ENCODE measurements at places on chromosomes 13 and 19.

DNA sequence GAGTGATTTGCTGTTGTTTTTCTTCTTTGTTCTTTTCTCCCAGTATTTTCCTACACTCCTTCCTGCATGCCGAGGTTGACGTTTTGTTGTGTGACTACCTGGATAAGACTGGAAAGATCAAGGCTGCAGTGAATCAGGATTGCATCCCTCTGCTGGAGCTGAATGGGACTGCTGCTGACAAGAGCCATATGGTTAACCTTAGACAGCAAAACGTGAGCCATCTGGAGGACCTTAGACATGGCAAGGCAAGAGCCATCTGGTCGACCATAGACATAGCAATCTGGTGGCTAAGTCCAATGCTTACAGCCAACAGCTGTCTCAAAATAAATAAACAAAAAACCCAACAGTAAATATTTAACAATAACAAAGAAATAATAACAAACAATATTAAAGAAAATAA is 42.6 kb upstream of the ZNF91 start:
- DNase-seq = no peak

DNA sequence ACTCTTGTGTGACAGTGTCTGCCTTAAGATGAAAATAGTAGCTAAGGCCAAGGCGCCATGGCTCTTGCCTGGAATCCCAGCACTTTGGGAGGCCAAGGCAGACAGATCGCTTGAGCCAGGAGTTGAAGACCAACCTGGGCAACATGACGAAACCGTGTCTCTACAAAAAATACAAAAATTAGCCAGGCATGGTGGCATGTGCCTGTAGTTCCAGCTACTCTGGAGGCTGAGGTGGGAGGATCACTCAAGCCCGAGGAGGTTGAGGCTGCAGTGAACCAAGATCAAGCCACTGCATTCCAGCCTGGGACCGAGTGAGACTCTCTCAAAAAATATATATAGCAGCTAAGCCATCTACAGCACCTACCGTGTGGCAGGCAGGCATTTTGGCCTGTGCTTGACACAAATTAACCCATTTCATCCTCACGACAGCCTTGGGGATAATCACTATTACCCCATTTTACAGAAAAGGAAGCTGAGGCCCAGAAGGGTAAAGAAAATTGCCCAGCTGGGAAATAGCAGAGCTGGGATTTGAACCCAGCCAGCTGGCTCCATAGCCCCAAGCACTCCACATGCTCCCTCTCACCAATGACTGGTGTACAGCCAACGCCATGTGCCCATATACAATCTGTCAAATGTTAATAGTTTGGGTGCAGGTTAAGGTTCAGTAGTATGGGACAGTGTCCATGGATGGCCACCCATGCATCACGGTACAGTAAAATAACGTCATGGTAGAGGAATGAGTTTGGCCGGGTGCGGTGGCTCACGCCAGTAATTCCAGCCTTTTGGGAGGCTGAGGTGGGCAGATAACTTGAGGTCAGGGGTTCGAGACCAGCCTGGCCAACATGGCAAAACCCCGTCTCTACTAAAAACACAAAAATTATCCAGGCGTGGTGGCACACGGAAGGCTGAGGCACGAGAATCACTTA is 3.1 kb downstream of the SLC1A5 start:
- DNase-seq = no peak

DNA sequence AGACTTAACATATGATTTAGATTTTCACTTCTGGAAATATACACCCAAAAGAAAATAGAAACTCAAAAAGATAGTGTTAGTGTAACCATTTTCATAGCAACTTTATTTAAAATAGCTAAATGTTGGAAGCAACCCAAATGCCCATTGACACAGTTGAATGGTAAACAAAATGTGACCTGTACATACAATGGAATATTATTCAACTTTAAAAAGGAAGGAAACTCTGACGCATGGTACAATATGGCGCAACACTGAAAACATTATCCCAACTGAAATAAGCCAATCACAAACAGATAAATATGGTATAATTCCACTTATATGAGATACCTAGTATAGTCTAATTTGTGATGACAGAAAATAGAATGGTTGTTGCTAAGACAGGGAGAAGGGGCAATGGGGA is 1456.1 kb upstream of the MIR17HG start:
- DNase-seq = no peak

GRCh38 chr19:44747739-44748425 is 626 bp upstream of the BCL3 start:
- no peak for DNase-seq

GRCh38 chr19:38478273-38478971 is 44.9 kb downstream of the RYR1 start:
- DNase-seq = no peak

DNA sequence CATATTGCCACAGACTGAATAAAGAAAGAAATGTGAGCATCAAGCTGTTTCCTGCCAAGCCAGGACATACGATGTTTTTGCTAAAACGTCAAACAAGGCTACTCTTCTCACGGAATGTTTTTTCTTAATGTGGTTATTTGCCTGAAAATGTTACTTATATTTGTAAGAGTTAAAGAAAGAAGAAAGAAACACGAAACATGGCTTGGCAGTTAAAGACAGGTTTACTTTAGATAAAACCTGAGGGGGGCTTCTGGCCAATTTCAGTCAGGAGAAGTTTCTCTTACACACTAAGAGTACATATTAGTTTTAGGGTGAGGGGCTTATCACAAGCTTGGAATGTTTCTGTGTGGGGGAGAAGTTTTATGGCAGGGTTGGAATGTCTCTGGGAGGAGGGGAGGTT is 4.4 kb upstream of the OR10H4 start:
- DNase-seq = no peak

- DNase-seq = no peak
Measured at GRCh38 chr19:40394816-40395210, 4.8 kb upstream of the HIPK4 start.

DNA sequence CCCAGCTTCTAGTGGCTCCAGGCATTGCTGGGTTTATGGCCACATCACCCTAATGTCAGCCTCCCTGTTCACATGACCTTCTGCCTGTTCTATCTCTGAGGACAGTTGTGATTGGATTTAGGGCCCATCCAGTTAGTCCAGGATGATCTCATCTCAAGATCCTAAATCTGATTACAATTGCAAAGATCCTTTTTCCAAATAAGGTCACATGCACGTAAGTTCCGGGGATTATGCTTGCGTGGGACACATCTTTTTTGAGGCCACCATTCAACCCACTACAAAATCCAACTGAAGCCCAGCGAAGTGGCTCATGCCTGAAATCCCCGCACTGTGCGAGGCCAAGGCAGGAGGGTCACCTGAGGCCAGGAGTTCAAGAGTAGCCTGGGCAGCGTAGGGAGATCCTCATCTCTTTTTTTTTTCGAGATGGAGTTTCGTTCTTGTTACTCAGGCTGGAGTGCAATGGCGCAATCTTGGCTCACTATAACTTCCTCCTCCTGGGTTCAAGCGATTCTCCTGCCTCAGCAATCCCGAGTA is 12.3 kb downstream of the PLD3 start:
- DNase-seq = no peak

DNA sequence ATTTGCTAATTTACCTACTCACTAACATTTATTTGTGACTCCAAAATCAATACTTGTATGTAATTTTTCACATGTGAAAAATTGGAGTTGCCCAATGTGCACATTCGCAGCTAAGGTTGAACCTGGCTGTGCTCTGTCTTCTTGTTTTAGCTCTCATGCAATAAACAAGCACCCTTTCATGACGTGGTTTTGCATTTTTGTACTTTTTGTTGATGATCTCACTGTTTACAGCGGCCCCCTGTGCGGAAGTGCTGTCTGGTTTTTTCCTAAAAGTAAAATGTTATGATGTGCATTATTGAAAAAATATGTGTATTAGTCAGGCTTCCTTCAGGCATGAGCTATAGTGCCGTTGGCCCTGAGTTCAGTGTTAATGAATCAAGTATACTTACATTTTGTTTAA is 18.1 kb downstream of the DGKH start:
- no peak for DNase-seq

GRCh38 chr19:4358709-4359626 is 15.6 kb downstream of the MPND start:
- no peak for DNase-seq

DNA sequence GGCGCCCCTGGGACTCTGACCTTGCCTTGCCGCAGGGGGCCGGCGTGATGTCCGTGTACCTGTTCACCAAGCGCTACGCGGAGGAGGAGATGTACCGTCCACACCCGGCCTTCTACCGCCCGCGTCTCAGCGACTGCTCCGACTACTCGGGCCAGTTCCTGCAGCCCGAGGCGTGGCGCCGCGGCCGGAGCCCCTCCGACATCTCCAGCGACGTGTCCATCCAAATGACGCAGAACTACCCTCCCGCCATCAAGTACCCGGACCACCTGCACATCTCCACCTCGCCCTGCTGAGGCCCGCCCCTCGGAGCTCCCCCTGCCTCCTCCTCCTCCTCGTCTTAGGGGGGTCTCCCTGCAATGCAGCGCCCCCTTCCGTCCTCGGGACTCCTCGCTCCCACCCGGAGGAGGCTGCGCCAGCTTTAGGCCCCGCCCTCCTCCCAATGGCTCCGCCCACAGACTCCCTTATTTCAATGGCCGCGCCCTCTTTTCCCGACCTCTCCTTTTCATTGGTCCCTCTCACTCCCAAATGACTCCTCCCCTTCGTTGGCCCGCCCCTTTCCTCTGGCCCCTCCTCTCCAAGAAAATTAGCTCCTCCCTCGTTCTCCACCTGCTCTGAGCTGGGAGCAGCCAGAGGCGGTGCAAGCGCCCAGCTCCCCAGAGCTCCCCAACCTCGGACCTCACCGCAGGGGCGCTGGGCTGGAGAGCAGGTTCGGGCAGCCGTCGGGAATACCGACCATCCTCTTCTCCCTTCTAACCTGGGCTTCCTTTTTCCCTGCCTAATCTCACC is 20.5 kb upstream of the CACNG8 start:
- no peak for DNase-seq

GRCh38 chr13:48578516-48579164 is 45.8 kb upstream of the RCBTB2 start:
- no peak for DNase-seq

GRCh38 chr13:95530178-95530577 is 22.3 kb upstream of the CLDN10 start:
- DNase-seq = no peak

- no peak for DNase-seq
Measured at GRCh38 chr13:63206461-63206860, 1790.8 kb upstream of the PCDH20 start.

- no peak for DNase-seq
Measured at GRCh38 chr13:38386421-38386820, 36.8 kb downstream of the UFM1 start.

- DNase-seq = no peak
Measured at GRCh38 chr13:99558570-99559180, 57.4 kb downstream of the TM9SF2 start.

DNA sequence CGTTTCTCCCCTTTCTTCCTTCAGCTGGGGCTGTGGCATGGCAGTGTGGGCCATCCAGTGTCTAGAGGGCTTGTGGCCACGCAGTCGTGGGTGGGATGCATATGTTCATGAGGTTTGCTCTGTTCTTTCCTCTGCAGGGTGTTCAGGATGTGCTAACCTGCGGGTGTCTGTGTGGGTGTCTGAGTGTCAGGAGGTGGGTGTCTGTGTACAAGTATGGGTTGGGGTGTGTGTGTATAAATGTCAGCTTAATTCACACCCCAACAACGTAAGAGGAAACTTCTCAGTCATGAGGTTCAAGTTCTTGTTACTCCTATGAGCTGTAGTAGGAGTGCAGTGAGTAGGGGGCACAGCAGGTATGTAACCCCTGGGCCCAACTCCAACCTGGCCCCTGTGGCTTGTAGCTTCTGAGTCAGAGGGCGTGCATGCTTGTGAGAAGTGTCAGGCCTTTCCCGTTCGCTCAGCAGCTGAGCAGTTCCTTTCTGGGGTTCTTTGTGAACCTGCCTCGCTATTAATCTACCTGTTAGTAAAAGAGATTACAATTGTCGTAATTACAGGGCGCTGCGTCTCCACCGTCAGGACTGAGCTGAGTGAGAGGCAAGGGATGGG is 49.1 kb downstream of the NFIX start:
- no peak for DNase-seq

DNA sequence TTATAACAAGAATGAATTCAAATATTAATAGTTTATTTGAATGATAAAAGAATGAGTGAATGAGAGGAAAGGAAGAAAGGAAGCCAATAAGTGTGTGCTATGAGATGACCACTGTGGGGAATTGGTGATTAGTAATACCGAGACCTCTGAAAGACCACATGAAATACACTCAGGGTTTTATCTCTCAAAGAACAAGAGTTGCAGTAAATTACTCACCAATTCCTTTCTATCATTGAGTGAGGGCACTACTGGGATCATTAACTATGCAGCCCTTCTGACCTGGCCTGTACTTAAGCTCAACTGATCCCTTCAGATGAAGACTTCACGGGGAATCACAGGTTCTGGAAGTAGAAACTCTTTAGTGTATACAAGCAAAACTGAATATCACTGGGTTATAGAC is 1636.1 kb downstream of the SLITRK5 start:
- no peak for DNase-seq

- no peak for DNase-seq
Measured at GRCh38 chr19:32691952-32692726, 518 bp downstream of the NUDT19 start.

All from cerebellar nuclear complex (tissue), 1 donor.